ENCODE measurements at places on chromosomes 12 and 14.

DNA sequence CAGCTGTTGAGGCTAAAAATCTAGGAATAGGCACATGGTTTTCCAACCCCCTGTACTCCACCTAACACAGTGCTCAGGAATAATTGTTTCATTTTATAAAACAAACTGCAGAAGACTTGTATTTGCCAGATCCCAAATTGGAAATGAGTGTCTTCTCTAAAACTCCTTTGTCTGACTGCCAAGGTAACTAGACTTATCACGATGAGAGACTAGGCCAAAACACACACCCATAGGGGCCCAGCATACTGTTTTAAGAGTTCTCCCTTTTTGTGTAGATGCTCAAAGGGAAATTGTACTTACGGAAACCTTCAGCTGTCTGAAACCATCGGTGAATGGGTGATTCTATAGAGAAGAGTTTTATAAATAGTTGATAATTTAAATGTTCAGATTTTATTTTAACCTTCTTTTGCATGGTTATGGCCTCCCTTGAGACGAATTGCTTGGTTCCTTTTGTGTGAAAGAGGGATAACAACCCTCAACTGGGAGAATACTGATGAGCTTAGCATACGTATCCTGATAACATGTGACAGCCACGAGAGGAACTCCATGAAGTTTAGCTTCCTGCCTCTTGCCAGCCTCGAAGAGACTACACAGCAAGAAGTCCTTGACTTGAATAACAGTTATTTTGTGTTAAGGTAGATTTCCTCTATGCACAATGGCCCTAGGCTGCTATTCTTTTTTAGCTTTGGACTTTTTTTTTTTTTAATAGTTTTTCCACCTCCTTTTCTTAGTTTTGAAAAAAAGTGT lies 103.3 kb downstream of the PELI2 start:
- peaks cover 5% of the 10 kb centered on the region for H3K36me3 ChIP-seq
- ATAC-seq, result no peak
- H3K27me3 ChIP-seq, result no peaks in the 10 kb centered on the region
- H3K4me3 ChIP-seq, result no peak overlapping the region
- no peak overlapping the region for H3K27ac ChIP-seq

DNA sequence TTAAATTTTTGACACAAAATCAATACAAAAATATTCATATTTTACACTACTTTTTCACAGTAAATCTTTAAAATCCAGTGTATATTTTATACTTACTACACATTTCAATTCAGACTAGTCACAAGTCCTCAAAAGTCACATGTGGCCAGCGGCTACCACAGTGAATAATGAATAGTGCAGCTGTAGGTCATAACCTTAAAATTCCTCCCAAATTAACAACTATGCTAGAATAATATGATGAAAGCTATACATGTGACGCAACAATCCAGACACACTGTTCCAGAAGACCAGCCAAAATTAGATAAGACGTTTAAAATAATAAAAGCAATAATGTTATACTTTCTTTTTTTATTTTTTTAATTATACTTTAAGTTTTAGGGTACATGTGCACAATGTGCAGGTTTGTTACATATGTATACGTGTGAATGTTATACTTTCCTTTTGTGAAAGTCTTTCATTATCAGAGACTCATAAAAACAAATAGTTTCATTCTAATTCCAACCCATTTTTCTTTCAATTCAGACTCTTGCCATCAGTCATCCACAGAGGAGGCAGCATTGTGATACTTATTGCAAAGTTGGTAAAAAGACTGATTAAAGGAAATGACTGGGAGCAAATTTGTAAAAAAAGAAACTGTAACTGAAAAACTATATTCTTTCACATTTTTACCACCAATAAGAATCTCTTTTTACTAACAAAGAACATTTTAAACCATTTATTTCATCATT lies 67.0 kb downstream of the C2CD5 start:
- no peaks in the 10 kb centered on the region for H3K27me3 ChIP-seq
- no peak for ATAC-seq
- no peaks in the 10 kb centered on the region for H3K4me1 ChIP-seq
- peaks cover 39% of the 10 kb centered on the region for H3K36me3 ChIP-seq

DNA sequence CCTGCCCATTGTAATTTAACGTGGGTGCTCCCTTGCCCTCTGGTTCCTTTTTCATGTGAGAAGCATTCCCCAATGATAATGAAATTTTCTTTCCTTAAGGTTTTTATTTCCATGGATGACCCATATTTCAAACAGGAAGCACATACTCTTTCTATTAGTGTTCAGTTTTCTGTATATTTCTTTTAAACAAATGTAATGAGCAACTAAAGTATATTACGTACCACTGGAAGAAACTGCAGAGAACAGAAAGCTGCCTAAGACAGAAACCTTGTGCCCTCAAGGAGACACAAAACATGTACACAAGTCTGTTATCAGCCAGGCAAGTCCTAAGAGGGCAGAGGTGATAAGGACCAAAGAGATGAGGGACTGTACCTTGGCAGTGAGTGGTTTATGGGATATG lies 414.9 kb downstream of the ETNK1 start:
- H3K4me1 ChIP-seq, result no peaks in the 10 kb centered on the region
- H3K36me3 ChIP-seq, result no peaks in the 10 kb centered on the region
- ATAC-seq, result no peak
- H3K27me3 ChIP-seq, result no peaks in the 10 kb centered on the region
- no peak overlapping the region for H3K27ac ChIP-seq
- H3K4me3 ChIP-seq, result no peak overlapping the region

DNA sequence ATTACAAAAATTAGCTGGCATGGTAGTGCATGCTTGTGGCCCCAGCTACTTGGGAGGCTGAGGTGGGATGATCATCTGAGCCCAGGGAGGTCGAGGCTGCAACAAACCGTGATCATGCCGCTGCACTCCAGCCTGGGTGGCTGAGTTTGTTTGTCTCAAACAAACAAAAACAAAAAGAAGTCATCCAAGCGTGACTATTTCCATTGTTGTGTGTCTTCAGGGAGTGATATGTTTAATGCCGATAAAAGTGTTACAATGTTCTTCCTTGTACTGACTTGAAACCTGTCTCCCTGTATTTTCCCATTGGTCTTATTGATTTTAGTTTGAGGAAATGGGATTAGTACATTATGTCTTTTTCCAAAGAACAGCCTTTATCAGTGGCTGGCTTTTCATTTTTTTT lies 75.6 kb upstream of the USP44 start:
- peaks cover 18% of the 10 kb centered on the region for H3K4me1 ChIP-seq
- no peak overlapping the region for H3K27ac ChIP-seq
- no peak for ATAC-seq
- H3K27me3 ChIP-seq, result no peaks in the 10 kb centered on the region

GRCh38 chr12:5582018-5582417 lies 150.1 kb downstream of the NTF3 start:
- peak overlapping the region; percentile 13 for H3K27ac ChIP-seq
- H3K36me3 ChIP-seq, result no peaks in the 10 kb centered on the region
- H3K27me3 ChIP-seq, result no peaks in the 10 kb centered on the region
- H3K4me1 ChIP-seq, result no peaks in the 10 kb centered on the region
- H3K4me3 ChIP-seq, result no peak overlapping the region

DNA sequence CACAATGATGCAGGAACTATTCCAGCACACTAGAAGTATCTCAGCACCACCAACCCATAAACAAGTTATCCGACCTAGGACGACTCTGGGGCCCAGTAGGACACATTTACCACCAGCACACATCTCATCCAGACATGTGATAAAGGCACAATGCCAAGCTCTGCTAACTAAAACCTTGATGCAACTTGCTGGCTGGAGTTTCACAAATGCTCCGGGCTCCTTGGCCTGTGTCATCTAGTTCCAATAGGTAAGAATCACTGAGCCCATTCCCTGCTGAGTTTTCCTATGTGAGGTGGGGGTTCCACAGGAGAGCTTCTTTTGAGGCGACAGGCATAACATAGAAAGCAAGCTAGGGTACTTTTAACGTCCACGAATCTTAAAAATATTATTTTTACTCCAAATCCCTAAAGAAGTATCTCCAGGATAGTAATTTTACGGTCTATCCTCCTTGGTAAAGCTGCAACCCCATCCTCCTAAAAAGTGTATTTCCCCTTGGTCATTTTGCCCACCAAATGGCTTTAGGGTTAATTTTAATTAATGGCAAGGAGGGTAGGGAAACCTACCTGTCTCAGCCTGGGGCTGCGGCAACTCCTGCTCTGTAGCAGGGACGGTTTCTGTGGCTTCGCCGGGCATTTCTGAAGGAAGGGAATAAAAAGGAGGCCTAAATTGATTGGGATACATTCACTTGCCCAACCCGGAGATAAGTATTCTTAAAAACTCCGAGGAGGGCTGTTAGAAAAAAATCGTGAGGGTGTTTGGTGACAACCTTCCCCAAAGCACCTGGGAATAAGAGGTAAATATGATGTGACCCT lies 1.0 kb downstream of the NACA start:
- no peaks in the 10 kb centered on the region for H3K27me3 ChIP-seq
- peak overlapping the region; percentile 89 for H3K27ac ChIP-seq

DNA sequence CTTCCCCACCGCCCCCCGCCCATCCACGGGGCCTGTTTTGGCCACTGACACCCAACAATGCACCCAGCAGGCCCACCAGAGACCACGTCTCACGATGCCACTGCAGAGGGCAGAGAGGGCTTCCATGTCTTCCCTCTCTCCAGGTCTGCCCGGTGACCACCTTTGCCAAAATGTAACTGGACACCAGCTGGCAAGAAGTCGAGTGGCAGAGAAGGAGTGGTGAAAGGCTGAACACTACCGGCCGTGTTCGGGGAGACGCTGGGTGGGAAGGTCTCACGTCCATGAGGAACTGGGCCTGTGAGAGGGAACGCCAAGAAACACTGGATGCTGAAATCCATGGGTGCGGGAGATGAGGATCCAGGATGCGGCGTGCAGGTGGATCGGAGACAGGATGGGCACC lies 308.2 kb downstream of the ADGRD1 start:
- ATAC-seq, result peak; percentile 34
- no peak overlapping the region for H3K4me3 ChIP-seq
- H3K27ac ChIP-seq, result no peak overlapping the region
- H3K4me1 ChIP-seq, result no peaks in the 10 kb centered on the region
- H3K36me3 ChIP-seq, result no peaks in the 10 kb centered on the region

- H3K4me1 ChIP-seq, result no peaks in the 10 kb centered on the region
- H3K36me3 ChIP-seq, result peaks cover 80% of the 10 kb centered on the region
- ATAC-seq, result no peak
- no peak overlapping the region for H3K4me3 ChIP-seq
These were observed 11.8 kb upstream of the DERA start for GRCh38 chr12:15899282-15899870.

DNA sequence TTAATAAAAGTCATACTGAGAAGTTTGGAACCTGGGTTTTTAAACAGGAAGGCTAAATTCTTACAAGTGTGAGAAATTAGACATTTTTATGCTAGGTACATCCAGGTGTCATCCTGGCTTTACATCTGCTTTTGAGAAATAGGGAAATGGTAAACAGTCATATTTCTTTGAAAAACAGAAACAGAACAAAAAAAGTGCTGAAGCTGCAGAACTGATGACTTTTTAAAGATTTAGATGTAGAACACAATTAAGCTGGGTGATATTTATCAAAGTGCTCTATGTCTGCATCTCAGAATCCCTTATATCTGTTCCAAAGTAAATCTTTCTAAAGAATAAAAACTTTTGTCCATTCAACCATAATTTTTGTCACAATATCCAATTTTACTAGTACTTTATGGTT lies 282.9 kb upstream of the ATXN7L3B start:
- no peak overlapping the region for H3K27ac ChIP-seq
- H3K4me1 ChIP-seq, result no peaks in the 10 kb centered on the region
- ATAC-seq, result no peak
- H3K27me3 ChIP-seq, result no peaks in the 10 kb centered on the region
- no peak overlapping the region for H3K4me3 ChIP-seq
- no peaks in the 10 kb centered on the region for H3K36me3 ChIP-seq

DNA sequence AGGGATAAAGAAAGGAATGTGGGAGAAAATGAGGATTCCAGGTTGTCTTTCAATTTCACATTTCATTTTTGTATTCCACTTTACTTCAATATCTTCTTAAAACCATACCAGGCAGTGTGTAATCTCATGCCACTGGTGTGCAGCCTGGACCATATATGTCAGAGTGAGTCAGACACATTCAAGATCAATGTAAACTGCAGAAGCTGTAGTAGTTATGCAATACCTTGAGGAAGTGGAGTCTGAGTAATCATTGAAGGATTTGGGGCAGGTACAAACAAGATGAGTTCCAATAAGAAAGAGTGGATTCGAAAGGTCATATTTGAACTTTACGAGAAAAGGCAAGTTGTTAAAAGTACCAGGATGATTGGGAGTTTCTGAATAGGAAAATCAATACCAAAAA lies 14.1 kb downstream of the PLCZ1 start:
- no peaks in the 10 kb centered on the region for H3K27me3 ChIP-seq
- H3K36me3 ChIP-seq, result no peaks in the 10 kb centered on the region
- no peak overlapping the region for H3K4me3 ChIP-seq
- no peak overlapping the region for H3K27ac ChIP-seq

DNA sequence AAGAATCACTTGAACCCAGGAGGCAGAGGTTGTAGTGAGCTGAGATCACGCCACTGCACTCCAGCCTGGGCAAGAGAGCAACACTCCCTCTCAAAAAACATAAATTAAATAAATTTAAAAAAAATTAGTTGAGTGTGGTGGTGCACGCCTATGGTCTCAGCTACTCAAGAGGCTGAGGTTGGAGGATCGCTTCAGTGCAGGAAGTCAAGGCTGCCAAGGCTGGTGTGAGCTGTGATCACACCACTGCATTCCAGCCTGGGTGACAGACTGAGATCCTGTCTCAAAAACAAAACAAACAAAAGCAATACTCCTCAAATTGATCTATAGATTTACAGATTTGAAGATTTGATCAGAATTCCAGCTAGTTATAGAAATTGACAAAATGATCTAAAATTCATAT lies 92.7 kb upstream of the RESF1 start:
- H3K4me3 ChIP-seq, result no peak overlapping the region
- H3K27ac ChIP-seq, result no peak overlapping the region
- H3K36me3 ChIP-seq, result no peaks in the 10 kb centered on the region
- ATAC-seq, result no peak
- H3K4me1 ChIP-seq, result no peaks in the 10 kb centered on the region

- peaks cover 4% of the 10 kb centered on the region for H3K36me3 ChIP-seq
- no peaks in the 10 kb centered on the region for H3K27me3 ChIP-seq
- no peak for ATAC-seq
- no peaks in the 10 kb centered on the region for H3K4me1 ChIP-seq
- no peak overlapping the region for H3K27ac ChIP-seq
These were observed 31.1 kb downstream of the CLEC2D start for GRCh38 chr12:9700606-9700956.

- ATAC-seq, result no peak
- H3K36me3 ChIP-seq, result no peaks in the 10 kb centered on the region
- H3K4me1 ChIP-seq, result peaks cover 11% of the 10 kb centered on the region
- H3K27ac ChIP-seq, result no peak overlapping the region
These were observed 24.3 kb downstream of the CNOT2 start for GRCh38 chr12:70267550-70267949.

DNA sequence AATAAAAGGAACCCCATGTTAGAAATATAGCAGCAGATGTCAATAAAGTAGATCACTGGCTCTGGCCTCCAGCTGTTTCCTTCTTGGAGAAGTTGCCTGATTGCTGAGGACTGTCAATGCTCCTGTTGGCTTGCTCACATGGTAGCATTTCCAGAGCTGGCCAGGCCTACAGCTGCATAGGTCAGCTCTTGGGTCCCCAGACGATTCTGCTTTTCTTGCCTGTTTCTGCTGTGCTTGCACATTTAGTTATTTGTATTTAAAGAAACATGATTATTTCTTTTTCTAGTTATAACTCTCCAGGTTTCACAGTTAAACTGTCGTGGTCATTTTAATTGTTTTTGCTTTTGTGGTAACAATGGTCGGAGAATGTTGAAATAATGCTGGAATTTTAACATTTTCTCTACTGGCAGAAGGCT lies 7.2 kb downstream of the NAV3 start:
- peak overlapping the region; percentile 4 for H3K27ac ChIP-seq
- no peak for ATAC-seq
- no peak overlapping the region for H3K4me3 ChIP-seq

- no peaks in the 10 kb centered on the region for H3K36me3 ChIP-seq
- H3K4me3 ChIP-seq, result no peak overlapping the region
- H3K27ac ChIP-seq, result no peak overlapping the region
- H3K4me1 ChIP-seq, result no peaks in the 10 kb centered on the region
These were observed 37.5 kb downstream of the ERH start for GRCh38 chr14:69360438-69361108.
